ENCODE measurements at places on chromosomes 1 and 21.

- DNase-seq: no peak
Observed at GRCh38 chr1:109595531-109595930, 23.9 kb downstream of the GNAT2 start.

DNA sequence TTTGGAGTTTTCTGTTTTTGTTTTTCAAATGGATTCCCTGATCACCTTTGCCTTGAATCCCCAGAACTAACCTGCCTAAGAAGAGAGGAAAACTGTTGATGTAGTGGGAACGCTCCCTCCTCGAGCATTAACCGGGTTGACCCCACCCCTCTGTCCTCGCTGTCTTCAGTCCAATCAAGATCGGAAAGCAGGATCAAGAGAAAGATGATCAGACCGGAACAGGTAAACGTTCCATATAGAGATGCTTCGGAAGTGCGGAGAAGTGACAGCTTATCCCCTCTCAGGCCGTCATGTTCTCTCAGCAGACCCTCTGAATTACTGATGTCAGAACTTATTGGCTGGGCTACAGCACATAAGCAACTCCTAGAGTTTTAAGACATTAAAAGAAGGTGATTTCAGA lies 800 bp upstream of the FAM163A start:
- DNase-seq: no peak

DNA sequence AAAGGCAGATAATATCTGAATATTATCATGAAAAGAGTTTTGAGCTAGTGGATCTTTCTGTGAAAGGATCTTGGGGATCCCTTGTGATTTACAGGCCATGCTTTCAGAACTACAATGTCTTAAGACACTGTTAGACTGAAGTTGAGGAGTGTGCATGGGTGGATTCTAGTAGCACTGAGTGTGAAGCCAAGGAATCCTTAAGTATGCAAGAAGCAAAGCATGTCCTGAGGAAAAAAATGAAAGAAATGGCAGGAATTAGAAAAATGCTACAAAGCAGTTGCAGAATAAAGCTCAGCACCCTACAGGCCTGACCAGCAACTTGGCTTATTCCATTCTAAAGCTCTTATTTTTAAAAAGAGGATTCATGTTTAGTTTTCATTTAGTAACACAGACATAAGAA lies 11.9 kb downstream of the STX6 start:
- peak; percentile 47 for DNase-seq

- DNase-seq: no peak
Observed at GRCh38 chr1:232813760-232814159, 8.5 kb downstream of the MAP10 start.

DNA sequence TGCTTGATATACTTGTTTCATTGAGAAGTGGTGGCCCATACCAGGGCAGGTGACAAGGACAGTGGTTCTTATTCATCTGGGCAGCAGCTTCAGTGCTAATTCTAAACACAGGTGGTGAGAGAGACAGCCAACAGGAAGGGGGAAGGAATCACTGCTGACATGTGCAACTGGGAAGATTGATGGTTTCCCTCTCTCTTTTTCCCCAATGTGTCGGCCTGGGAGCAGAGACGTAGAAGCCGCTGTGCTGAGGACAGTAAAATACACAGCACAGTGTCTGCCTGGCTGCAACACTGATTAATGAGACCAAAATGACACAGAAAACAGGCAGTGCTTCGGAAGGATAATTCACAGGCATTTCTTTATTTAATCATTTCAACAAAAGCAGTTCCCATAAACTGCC lies 48.8 kb downstream of the WARS2 start:
- DNase-seq: no peak

GRCh38 chr1:241610056-241610815 lies 29.9 kb downstream of the CHML start:
- no peak for DNase-seq

DNA sequence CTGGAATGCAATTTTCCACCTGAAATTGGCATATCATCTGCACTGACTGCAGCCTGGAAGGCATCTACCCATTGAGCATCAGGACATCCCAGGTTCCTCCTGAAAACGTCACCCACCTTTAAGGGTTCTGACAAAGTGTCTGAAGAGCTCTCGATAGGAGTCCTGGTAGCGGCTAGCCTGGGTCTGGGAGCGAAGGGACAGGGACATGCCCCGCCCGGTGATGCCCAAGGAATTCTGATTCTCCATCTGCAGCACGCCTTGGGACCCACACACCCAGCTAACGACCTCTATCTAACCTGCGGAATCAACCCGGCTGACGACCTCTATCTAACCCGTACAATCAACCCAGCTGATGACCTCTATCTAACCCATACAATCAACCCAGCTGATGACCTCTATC lies 13.3 kb upstream of the CCDC27 start:
- DNase-seq: no peak

DNA sequence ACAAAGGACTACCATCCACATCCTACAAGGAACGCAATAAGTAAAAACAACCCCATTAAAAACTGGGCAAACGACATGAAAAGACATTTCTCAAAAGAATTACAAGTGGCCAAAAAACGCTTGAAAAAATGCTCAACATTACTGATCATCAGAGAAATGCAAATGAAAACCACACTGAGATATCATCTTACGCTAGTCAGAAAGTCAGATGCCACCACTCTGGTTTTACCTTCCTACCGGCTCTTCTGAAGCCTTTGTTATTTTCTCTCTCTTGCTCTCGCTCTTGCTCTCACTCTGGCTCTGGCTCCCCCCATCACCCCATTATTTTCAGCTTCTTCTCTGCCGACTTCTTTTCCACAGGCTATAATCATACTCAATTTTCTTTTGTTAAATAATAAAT lies 38.8 kb downstream of the VPS45 start:
- peak; percentile 3 for DNase-seq

GRCh38 chr1:1996207-1996651 lies 7.4 kb downstream of the CFAP74 start:
- no peak for DNase-seq

- no peak for DNase-seq
Observed at GRCh38 chr1:59687081-59687480, 127.7 kb upstream of the HOOK1 start.

DNA sequence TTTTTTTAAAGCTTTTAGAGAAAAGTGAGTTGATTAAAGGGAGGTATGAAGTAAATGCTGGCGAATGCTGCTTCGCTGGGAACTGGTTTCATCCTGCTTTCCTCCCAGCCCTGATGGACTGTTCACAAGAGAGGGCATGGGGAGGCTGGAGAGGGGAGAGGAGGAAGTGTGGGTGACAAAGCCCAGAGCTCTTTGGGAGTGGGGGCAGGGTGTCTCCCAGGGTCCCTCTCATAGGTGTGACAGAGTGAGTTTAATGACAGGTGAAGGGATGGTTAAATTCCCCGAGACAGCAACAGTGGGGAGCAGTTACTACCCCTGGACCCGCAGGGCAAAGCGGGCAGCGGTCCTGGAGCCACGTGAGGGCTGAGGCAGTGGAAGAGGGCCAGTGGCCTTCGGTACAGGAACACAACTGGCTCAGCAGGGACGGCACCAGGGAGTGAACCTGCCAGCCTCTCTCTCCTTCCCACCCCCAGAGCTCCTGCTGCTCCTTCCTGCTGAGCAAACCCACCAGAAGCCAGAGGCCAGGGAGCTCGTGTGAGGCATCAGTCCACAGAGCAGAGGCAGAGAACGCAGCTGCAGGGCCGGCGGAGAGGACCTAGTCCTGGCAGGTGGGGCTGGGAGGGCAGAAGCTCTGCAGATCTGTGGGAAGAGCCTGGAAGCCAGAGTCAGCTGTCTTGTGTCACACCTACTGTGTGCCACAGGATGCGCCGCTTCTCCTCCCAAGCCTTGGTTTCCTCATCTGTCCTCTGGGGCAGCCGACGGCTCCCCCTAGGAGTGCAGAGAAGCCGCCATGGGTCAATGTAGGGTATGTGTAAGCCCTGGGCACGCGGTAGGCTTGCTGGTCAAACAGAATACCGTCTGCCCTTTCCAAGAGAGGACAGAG lies 20.9 kb upstream of the LRP8 start:
- DNase-seq: no peak

GRCh38 chr21:19130379-19131028 lies 726.9 kb upstream of the TMPRSS15 start:
- DNase-seq: no peak

GRCh38 chr1:2882966-2883696 lies 81.6 kb upstream of the TTC34 start:
- no peak for DNase-seq

DNA sequence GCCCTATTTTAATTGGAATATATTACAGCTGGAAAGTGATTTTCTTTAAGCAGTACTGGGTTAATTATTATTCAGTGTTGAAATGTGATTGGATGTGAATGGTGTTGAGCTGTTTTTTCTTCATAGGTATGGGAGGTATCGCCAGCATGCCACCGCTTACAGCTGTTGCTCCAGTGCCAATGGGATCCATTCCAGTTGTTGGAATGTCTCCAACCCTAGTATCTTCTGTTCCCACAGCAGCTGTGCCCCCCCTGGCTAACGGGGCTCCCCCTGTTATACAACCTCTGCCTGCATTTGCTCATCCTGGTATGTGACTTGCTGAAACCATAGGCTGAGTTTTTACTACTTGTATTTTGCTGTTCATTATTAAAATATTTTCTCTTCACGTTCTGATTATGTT lies 107.7 kb downstream of the ITSN1 start:
- DNase-seq: no peak

DNA sequence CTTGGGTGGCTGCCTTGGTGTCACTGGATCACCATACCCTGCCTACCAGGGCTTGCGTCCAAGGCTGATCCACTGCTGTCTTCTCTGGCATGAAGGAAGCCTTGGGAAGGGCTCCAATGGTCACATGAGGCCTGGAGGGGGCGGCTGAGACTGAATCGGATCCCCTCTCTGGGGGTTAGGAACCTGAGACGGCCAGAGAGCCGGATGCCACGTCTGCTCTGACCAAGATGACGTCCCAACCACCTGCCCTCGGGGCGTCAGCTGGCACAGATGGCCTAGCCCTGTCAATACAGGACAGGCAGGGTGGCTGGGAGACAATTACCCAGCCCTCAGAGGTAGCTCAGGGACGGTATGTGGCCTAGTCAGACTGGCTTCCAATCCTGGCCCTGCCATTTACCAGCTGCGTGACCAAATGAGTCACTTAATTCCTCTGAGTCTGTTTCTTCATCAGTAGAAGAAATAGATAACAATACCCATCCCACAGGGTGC lies 5.4 kb downstream of the TRIM62 start:
- no peak for DNase-seq

- DNase-seq: no peak
Observed at GRCh38 chr1:204288021-204288588, 71.6 kb downstream of the PLEKHA6 start.

- DNase-seq: no peak
Observed at GRCh38 chr1:25922056-25922970, 16.1 kb upstream of the STMN1 start.

- DNase-seq: no peak
Observed at GRCh38 chr21:38267991-38268863, 11.4 kb downstream of the KCNJ15 start.

DNA sequence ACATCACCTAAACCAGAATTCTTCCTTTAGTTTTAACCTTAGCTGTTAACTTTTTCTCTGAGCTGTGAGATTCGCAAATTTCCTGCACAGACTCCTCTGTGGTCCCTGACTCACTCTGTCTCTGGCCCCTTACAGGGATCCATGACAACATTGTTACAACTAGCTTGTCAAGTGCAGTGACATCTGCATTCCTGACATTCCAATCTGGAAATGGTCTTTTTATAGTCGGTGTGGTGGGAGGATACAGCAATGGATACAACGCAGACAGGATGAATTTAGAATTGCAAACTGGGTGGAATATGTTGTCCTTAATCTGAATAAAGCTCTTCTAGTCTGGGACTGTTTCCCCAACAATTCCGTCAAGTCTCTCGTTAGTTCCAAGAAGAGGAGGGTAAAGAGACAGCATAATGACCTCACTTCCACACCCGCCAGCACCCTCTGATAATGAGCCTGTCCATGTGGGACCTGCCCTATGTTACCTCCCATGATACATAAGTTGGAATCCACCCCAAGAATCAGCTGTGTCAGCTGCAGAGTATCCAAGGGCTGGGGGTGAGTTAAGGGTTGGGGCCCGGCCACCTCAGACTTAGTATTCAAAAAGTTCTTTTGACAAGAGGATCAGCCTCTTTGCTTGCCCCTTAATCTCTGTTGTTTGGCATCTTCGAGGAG lies 49.4 kb downstream of the ILDR2 start:
- no peak for DNase-seq

- DNase-seq: no peak
Observed at GRCh38 chr21:25584833-25585676, 22.2 kb downstream of the MRPL39 start.

GRCh38 chr1:85398391-85399064 lies 66.4 kb downstream of the DDAH1 start:
- no peak for DNase-seq

DNA sequence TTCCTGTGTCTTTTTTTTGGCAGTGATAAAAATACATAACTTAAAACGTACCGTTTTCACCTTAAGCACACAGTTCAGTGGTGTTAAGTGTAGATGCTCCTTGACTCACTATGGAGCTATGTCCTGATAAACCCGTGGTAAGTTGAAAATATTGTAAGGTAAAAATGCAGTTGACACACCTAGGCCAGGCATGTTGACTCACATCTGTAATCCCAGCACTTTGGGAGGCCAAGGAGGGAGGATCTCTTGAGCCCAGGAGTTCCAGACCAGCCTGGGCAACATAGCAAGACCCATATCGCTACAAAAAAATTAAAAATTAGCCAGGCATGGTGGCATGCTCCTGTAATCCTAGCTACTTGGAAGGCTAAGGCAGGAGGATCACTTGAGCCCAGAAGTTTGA lies 73.6 kb upstream of the COG2 start:
- no peak for DNase-seq

- DNase-seq: no peak
Observed at GRCh38 chr1:85133565-85134159, 67.2 kb downstream of the SYDE2 start.

DNA sequence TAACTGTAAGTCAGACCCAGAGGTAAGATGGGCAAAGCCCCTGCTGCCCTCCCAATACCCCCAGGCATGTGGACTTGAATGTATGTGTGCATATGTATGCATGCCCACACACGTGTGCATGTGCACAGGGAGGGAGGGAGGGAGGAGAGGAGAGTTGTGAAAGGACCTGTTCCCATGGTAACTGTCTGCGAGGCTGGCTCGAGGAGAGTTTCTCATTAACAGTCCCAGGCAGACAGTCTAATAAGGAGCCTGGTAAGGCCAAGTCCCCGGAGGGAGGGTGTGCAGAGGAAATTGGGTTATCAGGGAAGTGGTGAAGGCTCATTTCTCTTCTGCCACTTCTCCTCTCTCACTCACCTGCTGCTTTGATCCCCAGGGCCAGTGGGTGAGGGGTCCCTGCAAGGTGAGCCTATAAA lies 74.9 kb downstream of the NFASC start:
- DNase-seq: no peak

- DNase-seq: no peak
Observed at GRCh38 chr1:86352086-86352485, 44.0 kb downstream of the ODF2L start.
